Fibroblast of lung (primary cell): ENCODE measurements at places on chromosomes 5 and 9. TPM values are rescaled to one million over a fixed set of nuclear protein-coding genes. Genes with fewer than 3 reads are reported as not detected.

C5orf46 gene
- total RNA-seq, result not detected in 2 replicates

PCDHB6 gene
- 0.26 and 0.33 TPM in 2 replicates for total RNA-seq

GALNT12 gene
- 18.2 and 27.2 TPM in 2 replicates for total RNA-seq

FAM13B gene
- total RNA-seq, result 19.8 and 25.1 TPM in 2 replicates

GPX8 gene
- total RNA-seq, result 75.5 and 84.7 TPM in 2 replicates

IFNA2 gene
- not detected in 2 replicates for total RNA-seq

HTR1A gene
- not detected in 2 replicates for total RNA-seq

OR1J2 gene
- 0.26 and 0.33 TPM in 2 replicates for total RNA-seq

LCP2 gene
- under 0.01 TPM in 1 of 2 replicates, not detected in the other for total RNA-seq

PCDHB8 gene
- 0.26 and 1.3 TPM in 2 replicates for total RNA-seq

RNF44 gene
- 2.3 and 2.6 TPM in 2 replicates for total RNA-seq

LPAR1 gene
- 146 and 222 TPM in 2 replicates for total RNA-seq

IGFBPL1 gene
- not detected in 2 replicates for total RNA-seq

ELOVL7 gene
- under 0.01 and 0.26 TPM in 2 replicates for total RNA-seq

RAB3C gene
- total RNA-seq, result not detected in 2 replicates

GLRA1 gene
- not detected in 2 replicates for total RNA-seq

CREBRF gene
- 25.2 and 38.8 TPM in 2 replicates for total RNA-seq

DNAJB5 gene
- 7.4 and 9.9 TPM in 2 replicates for total RNA-seq

ZDHHC11 gene
- 2.5 and 2.6 TPM in 2 replicates for total RNA-seq

RETREG1 gene
- total RNA-seq, result 0.51 and 0.99 TPM in 2 replicates

BAAT gene
- total RNA-seq, result not detected in 2 replicates

ENTPD2 gene
- total RNA-seq, result under 0.01 TPM in 2 replicates

EPB41L4B gene
- total RNA-seq, result 1.5 and 2.8 TPM in 2 replicates

AIF1L gene
- total RNA-seq, result 0.51 and 3.3 TPM in 2 replicates
